G401 (cell line): ENCODE measurements at places on chromosomes 6 and 20. TPM values are rescaled to one million over a fixed set of nuclear protein-coding genes. Genes with fewer than 3 reads are reported as not detected.
A peak's percentile ranks its signal among the peaks of the same experiment; 100 is the strongest.

DNA sequence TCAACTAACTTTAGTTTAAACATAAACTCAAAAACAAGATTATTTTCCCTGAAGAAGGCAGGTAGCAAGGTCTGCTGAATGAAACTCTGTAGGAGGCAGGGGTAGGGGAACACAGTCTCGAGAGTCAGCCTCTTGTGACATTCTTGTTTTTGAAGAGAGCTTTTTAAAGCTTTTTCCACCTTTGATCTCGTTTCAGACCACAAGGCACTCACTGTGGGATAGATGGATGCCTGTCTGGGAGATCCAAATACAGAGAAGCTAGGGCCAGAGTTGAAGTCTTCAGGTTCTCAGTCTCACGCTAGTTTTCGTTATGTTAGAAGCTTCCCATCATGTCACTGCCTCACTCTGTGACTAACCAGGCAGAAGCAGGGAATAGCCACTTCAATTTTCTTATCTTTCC lies 14.9 kb downstream of the F13A1 start:
- DNase-seq: no peak

DNA sequence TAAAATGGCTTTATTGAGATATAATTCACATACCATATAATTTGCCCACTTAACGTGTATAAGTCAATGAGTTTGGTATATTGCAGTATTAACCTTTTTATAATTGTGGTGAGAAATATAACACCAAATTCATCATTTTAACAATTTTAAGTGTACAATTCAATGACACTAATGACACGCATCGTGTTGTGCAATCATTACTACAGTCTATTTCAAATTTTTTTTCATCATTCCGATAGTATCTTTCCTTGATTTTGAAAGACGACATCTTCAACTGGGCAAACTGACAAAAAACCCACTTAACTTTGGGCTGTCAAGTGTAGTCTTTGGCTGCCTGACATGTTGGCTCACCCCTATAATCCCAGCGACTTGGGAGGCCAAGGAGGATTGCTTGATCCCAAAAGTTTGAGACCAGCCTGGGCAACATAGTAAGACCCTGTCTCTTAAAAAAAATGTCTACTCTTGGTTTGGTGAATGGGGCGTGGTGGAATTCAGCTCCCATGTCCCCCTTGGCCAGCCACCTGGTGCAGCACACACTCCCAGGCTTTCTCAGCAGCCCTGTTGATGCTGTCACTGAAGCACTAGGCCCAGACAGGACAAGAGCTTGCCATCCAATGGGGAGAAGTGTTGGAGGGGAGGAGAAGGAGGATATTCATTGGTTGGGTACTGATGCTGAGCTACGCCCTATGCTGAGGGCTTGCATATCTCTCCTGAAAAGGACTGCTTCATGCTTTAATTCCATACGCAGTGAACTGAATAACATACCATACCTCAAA lies 150.5 kb downstream of the CD83 start:
- no peak for DNase-seq

- no peak for DNase-seq
Observed at GRCh38 chr6:63527658-63528514, 44.4 kb upstream of the LOC128125822 start.

GRCh38 chr20:53244711-53245110 lies 272.6 kb downstream of the TSHZ2 start:
- no peak for DNase-seq

DNA sequence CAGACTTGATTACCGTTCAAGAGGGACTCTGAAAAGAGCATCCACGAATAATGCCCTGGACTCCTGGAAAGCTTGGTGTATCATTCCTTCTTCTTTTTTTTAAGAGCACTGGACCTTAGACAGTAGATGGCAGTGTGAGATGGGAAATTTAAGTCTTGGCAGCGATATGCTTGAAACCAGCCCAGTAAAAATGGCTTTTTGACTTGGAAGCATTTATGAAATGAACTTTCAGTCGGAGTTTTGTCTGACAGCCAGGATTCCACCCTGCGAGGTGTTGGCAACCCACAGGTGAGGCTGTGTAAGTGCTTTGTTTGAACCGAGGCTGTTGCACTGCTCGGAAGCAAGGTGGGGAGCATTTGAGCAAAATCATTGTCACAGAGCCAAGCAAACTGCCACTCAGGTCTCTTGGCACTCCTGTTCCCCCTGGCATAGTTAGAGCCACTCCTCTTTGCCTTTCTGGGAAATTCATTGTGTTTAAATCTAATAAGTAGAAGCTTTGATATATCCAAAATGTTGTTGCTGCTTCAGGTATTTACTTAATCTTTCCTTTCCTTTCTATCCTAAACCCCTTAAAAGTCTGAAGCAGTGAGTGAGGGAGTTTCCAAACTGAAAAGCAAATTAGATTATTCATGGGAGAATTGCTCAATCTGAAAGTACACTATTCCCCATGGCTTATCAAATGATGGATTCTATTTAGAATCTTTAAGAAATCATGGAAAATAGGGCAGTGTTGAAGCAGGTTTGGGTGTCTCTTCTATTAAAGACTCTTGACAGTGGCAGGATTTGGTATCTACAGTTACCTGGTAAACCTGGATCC lies 272.8 kb upstream of the SLC35B3 start:
- DNase-seq: peak; percentile 71

Gene FAM184A
- total RNA-seq: 0.07 TPM in 1 of 2 replicates, not detected in the other

Gene AHCY
- total RNA-seq: 302 and 320 TPM in 2 replicates

Gene CGA
- total RNA-seq: not detected in 2 replicates

Gene SOX18
- total RNA-seq: 1.2 TPM in 1 of 2 replicates, not detected in the other
